ENCODE measurements at places on chromosomes 16 and 17. TPM values are rescaled to one million over a fixed set of nuclear protein-coding genes. Genes with fewer than 3 reads are reported as not detected.

GRCh38 chr16:84245956-84246678 lies 6.3 kb upstream of the KCNG4 start:
- no peaks in the 10 kb centered on the region for H3K36me3 ChIP-seq
- no peak overlapping the region for H3K27ac ChIP-seq
- no peak for DNase-seq
- no peak overlapping the region for H3K4me3 ChIP-seq
- no peaks in the 10 kb centered on the region for H3K4me1 ChIP-seq

DNA sequence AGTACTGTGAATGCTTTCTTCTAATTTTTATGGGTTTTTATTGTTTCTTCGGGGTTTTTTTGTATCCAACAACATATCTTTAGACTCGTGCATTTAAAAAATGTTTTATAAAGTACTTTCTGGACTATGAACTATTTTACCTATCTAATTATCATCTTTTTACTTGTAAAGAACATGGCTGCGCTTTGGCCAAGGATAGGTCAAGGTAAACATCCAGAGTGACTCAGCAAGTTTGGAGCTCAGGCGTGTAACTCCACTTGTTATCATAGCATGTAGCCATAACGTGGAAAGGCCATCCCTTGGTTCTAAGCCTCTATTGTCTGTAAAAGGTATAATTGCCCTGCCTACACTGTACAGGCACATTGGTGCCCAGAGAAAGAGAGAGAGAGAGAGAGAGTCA lies 818.0 kb upstream of the GOT2 start:
- no peak overlapping the region for H3K27ac ChIP-seq
- no peaks in the 10 kb centered on the region for H3K27me3 ChIP-seq
- H3K4me1 ChIP-seq: no peaks in the 10 kb centered on the region
- H3K36me3 ChIP-seq: no peaks in the 10 kb centered on the region
- H3K4me3 ChIP-seq: no peak overlapping the region

- no peaks in the 10 kb centered on the region for H3K36me3 ChIP-seq
- no peak overlapping the region for H3K27ac ChIP-seq
- H3K27me3 ChIP-seq: no peaks in the 10 kb centered on the region
Measured at GRCh38 chr17:8725881-8726876, 18.5 kb downstream of the CCDC42 start.

Gene CSH1
- total RNA-seq: not detected

- no peaks in the 10 kb centered on the region for H3K4me1 ChIP-seq
- H3K36me3 ChIP-seq: peaks cover 17% of the 10 kb centered on the region
- no peak overlapping the region for H3K4me3 ChIP-seq
- no peak overlapping the region for H3K27ac ChIP-seq
- no peaks in the 10 kb centered on the region for H3K27me3 ChIP-seq
Measured at GRCh38 chr17:57629470-57629869, 115.6 kb downstream of the CCDC182 start.

Gene FBXW10B
- total RNA-seq: not detected

Gene PRSS53
- 1.7 TPM for total RNA-seq

Gene CCL17
- total RNA-seq: not detected

- no peaks in the 10 kb centered on the region for H3K4me1 ChIP-seq
- peak overlapping the region; percentile 17 for H3K27ac ChIP-seq
- DNase-seq: no peak
- H3K4me3 ChIP-seq: no peak overlapping the region
- no peaks in the 10 kb centered on the region for H3K36me3 ChIP-seq
- no peaks in the 10 kb centered on the region for H3K27me3 ChIP-seq
Measured at GRCh38 chr17:79531191-79532095, 79.4 kb downstream of the RBFOX3 start.

Gene CCL8
- not detected for total RNA-seq

DNA sequence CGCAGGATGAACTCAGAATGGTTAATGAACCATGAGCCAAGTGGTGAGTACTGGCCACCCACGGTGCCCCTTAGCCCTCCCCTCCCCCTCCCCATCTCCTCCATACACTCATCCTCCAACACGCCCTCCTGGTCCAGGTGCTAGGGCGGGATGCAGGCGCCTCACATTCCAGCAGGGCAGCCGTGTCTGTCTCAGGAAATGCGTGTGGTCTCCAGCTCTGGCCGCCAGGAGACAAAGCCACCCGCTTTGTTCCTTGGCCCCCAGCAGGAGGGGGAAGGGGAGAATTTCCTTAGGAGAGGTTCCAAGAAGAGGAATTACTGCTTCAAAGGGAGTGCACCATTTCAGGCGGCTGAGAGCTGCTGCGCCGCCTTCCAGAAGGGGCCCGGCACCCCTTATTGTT lies 29.7 kb upstream of the RMI2 start:
- H3K4me1 ChIP-seq: no peaks in the 10 kb centered on the region
- no peak overlapping the region for H3K27ac ChIP-seq
- H3K36me3 ChIP-seq: no peaks in the 10 kb centered on the region
- DNase-seq: peak; percentile 97
- no peak overlapping the region for H3K4me3 ChIP-seq
- H3K27me3 ChIP-seq: no peaks in the 10 kb centered on the region

DNA sequence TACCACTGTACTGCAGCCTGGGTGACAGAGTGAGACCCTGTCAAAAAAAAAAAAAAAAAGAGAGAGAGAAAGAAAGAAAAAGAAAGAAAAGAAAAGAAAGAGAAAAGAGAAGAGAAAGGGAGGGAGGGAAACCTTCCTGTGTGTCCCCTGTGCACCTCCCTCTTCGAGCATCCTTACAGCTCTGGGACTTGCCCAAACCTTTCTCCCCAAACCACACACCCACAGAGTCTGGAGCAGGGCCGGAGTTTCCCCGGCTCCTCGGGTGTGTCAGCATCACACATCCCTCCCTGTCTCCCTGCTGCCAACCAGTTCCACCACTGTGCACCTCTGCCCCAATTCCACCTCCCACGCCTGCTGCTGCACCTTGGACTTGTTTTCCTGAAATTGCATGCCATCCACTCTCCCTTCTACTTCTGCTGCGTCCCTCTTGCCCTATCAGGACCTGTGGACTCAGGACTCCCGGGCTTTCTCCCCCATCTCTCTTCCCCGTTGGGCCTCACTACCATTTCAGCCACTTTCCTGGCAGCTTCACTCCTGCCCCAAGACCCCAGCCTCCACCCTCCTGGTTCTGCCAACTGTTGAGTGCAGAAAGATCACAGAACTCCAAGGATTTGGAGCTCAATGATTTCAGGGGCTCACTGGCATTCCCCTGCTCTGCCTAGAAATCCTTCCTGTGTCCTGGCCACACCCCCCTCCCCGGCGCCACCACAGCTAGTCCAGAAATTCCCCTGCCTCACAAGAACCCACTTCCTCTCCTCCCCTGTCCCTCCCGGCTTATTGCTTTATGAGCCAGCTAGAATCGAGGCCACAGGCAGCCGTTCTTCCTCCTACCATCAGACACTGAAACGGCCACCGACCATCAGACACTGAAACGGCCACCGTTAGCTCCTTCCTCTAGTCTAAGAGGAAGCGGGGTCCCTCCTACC lies 3.7 kb upstream of the CDK3 start:
- H3K27ac ChIP-seq: peak overlapping the region; percentile 53
- DNase-seq: peak; percentile 70
- H3K36me3 ChIP-seq: peaks cover under 1% of the 10 kb centered on the region

Gene ZNF785
- total RNA-seq: 22.5 TPM

DNA sequence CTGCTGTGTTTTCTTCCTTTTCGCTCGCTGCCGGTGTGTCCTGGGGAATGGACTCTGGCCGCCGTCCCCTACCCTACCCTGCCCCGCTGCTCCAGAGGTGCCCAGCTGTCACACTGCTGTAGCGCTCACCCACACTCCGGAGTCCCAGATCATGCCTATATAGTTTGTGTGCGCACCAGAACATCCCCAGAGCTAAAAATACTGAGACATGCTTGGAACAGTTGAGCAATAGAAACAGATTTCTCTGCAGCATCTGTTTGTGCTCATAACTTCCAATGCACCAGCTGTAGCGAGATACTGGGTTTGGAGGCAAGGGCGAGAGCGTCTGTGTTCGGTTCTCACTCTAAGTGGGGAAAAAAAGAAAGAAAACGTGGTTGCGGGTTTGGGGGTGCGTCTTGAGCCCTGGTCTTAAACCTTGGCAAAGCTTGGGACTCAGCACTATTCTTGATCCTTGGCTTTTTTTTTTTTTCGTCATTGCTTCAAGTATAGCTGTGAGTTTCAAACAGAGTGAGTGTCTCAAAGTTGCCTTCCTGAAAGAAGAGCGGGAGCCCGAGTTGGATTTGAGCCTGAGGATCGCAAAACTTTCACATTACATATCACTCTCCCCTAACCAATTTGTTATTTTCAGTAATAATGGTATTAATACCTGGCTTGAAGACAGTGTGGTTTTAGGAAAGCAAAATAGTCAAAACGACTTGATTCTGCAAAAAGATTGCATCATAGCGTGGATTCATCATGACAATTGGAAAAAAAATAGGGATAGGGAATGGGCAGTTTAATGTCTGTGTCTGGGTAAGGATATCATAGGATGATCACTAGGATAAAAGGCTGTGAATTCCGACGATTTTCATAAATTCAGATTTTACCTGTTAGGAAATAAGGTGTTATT lies 621 bp downstream of the KCNJ2 start:
- H3K36me3 ChIP-seq: no peaks in the 10 kb centered on the region
- H3K27ac ChIP-seq: no peak overlapping the region
- peaks cover 59% of the 10 kb centered on the region for H3K27me3 ChIP-seq
- peak overlapping the region; percentile 88 for H3K4me3 ChIP-seq

GRCh38 chr17:33668516-33668915 lies 375.4 kb upstream of the ASIC2 start:
- H3K27me3 ChIP-seq: peaks cover 5% of the 10 kb centered on the region
- no peak overlapping the region for H3K4me3 ChIP-seq
- no peaks in the 10 kb centered on the region for H3K4me1 ChIP-seq
- H3K27ac ChIP-seq: no peak overlapping the region
- DNase-seq: peak; percentile 17

DNA sequence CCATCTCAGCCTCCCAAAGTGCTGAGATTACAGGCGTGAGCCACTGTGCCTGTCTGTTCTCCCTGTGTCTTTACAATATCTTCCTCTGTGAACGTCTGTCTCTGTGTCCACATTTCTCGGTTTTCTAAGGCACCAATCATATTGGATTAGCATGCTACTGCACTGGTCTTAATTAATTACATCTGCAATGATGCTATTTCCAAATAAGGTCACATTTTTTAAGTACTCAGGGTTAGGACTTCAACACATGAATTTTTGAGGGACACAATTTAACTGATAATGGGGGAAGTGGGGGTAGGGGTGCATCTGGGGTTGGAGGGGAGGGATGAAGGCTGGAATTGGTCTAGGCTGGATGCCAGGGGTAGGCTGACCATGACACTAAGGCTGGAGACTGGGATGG lies 102.6 kb downstream of the N4BP1 start:
- H3K27me3 ChIP-seq: no peaks in the 10 kb centered on the region
- no peaks in the 10 kb centered on the region for H3K4me1 ChIP-seq
- no peak for DNase-seq
- no peaks in the 10 kb centered on the region for H3K36me3 ChIP-seq
- no peak overlapping the region for H3K4me3 ChIP-seq

GRCh38 chr16:2710021-2710710 lies 9.9 kb downstream of the PRSS27 start:
- H3K36me3 ChIP-seq: peaks cover 12% of the 10 kb centered on the region
- H3K4me3 ChIP-seq: no peak overlapping the region
- DNase-seq: no peak
- H3K27me3 ChIP-seq: no peaks in the 10 kb centered on the region
- H3K4me1 ChIP-seq: no peaks in the 10 kb centered on the region

Gene FBRS
- total RNA-seq: 53.1 TPM

GRCh38 chr16:2244301-2244700 lies 7.1 kb downstream of the ECI1 start:
- H3K4me3 ChIP-seq: no peak overlapping the region
- H3K27me3 ChIP-seq: no peaks in the 10 kb centered on the region
- peaks cover 56% of the 10 kb centered on the region for H3K36me3 ChIP-seq
- H3K4me1 ChIP-seq: no peaks in the 10 kb centered on the region
- no peak for DNase-seq
- no peak overlapping the region for H3K27ac ChIP-seq

Gene NPIPA3
- total RNA-seq: 7.1 TPM

Gene MYH3
- 1.1 TPM for total RNA-seq

GRCh38 chr16:65494609-65495008 lies 372.7 kb upstream of the CDH11 start:
- no peaks in the 10 kb centered on the region for H3K27me3 ChIP-seq
- H3K4me3 ChIP-seq: no peak overlapping the region
- no peaks in the 10 kb centered on the region for H3K36me3 ChIP-seq

Gene ACSM5
- not detected for total RNA-seq

Gene PDP2
- 31.7 TPM for total RNA-seq

DNA sequence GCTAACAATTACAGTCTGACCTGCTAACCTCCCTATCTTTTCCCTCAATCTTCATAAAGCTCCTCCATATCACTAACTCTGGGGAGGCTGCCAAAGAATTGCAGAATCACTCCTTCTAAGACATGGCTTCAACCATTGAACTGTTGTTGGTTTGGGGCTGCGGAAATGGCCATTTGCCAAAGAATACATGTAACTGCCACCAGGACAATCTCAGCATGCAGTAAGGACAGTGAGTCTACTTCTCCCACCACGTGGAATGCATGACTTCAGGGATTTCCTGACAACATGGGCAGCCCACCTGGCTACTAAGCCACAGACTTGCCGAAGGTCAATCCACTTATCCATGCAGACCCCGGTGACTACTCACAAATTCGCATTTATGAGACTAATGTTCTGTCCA lies 104.3 kb upstream of the NUDT7 start:
- no peaks in the 10 kb centered on the region for H3K36me3 ChIP-seq
- H3K4me1 ChIP-seq: no peaks in the 10 kb centered on the region

GRCh38 chr16:74561626-74562025 lies 45.3 kb downstream of the GLG1 start:
- no peaks in the 10 kb centered on the region for H3K27me3 ChIP-seq
- no peaks in the 10 kb centered on the region for H3K36me3 ChIP-seq
- H3K4me3 ChIP-seq: no peak overlapping the region
- H3K27ac ChIP-seq: no peak overlapping the region
- DNase-seq: no peak
- no peaks in the 10 kb centered on the region for H3K4me1 ChIP-seq

- no peaks in the 10 kb centered on the region for H3K4me1 ChIP-seq
- no peak overlapping the region for H3K4me3 ChIP-seq
- no peak overlapping the region for H3K27ac ChIP-seq
Measured at GRCh38 chr17:35918665-35919064, 11.9 kb downstream of the RDM1 start.

Gene RAB11FIP4
- total RNA-seq: 39.0 TPM

GRCh38 chr17:63437287-63438091 lies 8.6 kb downstream of the CYB561 start:
- H3K4me1 ChIP-seq: no peaks in the 10 kb centered on the region
- DNase-seq: no peak
- H3K4me3 ChIP-seq: no peak overlapping the region
- no peaks in the 10 kb centered on the region for H3K27me3 ChIP-seq
- H3K27ac ChIP-seq: no peak overlapping the region
- no peaks in the 10 kb centered on the region for H3K36me3 ChIP-seq

Gene POLR3K
- total RNA-seq: 35.8 TPM

Gene TBC1D3C
- 1.3 TPM for total RNA-seq

Gene SHMT1
- 39.5 TPM for total RNA-seq

GRCh38 chr16:9870962-9871361 lies 311.3 kb downstream of the GRIN2A start:
- no peaks in the 10 kb centered on the region for H3K4me1 ChIP-seq
- peaks cover 13% of the 10 kb centered on the region for H3K27me3 ChIP-seq
- no peaks in the 10 kb centered on the region for H3K36me3 ChIP-seq
- H3K4me3 ChIP-seq: no peak overlapping the region
- H3K27ac ChIP-seq: no peak overlapping the region
- no peak for DNase-seq

Gene AIPL1
- total RNA-seq: not detected

Measured in endodermal cell (in vitro differentiated cells).